ENCODE measurements at places on chromosomes 4 and X.

GRCh38 chrX:57647020-57647419 lies 33.0 kb downstream of the NLRP2B start:
- no peak for DNase-seq

GRCh38 chr4:72422416-72422815 lies 146.6 kb downstream of the ADAMTS3 start:
- DNase-seq = no peak

- no peak for DNase-seq
These were observed 89.1 kb downstream of the RAPGEF2 start for GRCh38 chr4:159191989-159192388.

DNA sequence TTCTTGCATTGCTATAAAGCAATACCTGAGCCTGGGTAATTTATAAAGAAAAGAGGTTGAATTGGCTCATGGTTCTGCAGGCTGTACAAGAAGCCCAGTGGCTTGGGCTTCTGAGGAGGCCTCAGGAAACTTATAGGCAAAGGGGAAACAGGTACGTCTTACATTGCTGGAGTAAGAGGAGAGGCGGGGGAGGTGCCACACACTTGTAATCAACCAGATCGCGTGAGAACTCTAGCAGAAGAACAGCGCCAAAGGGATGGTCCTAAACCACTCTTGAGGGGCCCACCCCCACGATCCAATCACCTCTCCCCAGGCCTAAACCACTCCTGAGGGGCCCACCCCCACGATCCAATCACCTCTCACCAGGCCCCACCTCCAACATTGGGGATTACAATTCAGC lies 50.6 kb upstream of the SHOX start:
- DNase-seq = no peak

GRCh38 chrX:51874123-51874522 lies 19.3 kb upstream of the MAGED1 start:
- no peak for DNase-seq

DNA sequence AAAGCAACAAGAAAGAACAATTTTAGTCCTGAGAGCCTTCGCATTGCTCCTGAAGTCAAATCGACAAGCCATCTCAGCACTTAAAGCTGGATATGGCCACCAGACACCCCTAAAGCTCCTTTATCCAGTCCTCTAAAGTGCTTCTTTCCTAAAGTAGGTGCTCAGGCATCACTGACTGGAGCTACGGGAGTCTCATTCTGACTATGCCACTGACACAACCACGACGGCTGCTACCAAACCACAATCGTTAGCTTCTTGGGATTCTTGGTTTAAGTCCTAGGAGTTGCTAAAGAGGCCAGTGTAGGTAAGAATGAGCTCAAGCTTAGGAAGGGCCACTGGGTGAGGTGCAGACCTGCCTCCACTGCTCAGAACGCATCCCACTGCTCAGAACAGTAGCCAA lies 1.0 kb downstream of the SLC10A6 start:
- DNase-seq = no peak

GRCh38 chr4:143402776-143403552 lies 66.3 kb downstream of the GAB1 start:
- DNase-seq = no peak

GRCh38 chr4:123353656-123354055 lies 42.9 kb upstream of the SPRY1 start:
- DNase-seq = no peak

DNA sequence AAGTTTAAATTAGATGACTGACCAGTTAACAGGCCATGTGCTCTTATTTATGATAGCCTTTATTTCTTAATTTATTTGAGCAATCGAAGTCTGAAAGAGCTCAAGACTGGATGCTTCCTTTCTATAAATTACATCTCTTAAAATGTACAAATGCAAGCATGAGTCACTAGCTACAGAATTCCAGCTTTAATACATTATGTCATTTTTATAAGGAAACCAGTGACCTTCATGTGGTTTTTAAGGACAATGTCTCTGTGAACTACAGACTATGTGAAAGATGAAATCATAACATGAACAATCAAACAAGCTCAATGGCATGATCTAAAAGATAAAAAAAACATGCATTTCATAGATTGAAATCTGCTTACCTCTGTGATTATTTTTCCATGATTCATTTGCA lies 15.4 kb downstream of the HTR2C start:
- no peak for DNase-seq

- DNase-seq = no peak
These were observed 91.5 kb upstream of the FAM47A start for GRCh38 chrX:34223574-34223973.

GRCh38 chr4:67131224-67131623 lies 414.1 kb downstream of the CENPC start:
- DNase-seq = no peak

- DNase-seq = no peak
These were observed 49.5 kb upstream of the GC start for GRCh38 chr4:71833232-71833900.

DNA sequence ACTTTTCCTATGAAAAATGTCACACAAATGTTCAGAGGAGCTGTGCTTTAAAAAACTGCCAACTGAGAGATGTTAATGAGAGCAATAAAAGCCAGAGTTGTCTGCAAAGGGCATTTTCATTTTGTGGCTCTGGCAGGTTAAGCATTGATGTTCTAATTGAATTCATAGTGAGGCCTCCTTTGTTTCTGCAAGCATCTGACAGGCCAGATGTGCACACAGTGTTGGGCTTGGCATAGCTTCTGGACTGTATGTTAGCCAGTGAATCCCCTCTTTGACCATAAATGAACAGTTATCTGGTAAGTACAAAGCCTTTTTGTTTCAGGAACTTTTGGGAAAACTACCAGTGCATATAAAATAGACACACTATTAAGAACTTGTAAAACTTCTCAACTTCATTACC lies 81.9 kb downstream of the JADE3 start:
- no peak for DNase-seq

DNA sequence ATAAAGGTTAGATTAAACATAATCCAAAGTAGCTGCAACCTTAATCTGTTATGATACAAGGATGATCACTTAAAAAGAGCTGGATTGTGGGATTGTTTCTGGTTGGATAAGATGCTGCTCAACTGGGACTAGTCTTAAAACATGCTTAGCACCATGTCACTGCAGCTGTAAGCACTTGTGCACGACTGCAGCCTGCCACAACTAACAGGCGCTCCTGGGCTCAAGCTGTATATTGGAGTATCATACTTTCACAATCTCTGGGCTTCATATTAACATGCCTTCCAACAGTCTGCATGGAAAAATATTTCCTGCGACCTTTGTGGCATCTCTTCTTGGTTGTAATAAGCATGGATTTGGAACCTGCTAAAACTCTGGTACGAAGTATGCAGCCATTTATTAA lies 493.0 kb upstream of the PITX2 start:
- DNase-seq = no peak

DNA sequence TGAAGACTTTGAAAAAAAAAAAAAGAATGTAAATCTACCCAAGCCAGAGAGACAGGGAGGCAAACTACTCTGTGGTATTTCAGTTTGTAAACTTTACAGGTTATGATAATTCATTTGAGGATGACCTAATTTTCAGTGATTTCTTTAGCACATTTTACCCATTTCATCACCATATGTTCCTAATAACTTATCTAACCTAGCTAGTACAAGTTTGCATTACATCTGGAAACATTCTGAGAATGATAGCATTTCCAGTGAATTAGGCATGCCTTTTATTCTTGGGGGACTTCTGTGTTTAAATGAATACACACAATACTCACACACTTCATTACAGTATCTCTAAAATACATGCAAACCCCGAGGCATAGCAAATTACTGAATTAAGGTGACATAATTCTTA lies 1055.5 kb downstream of the PCDH18 start:
- no peak for DNase-seq

GRCh38 chr4:60016971-60017370 lies 1183.2 kb upstream of the ADGRL3 start:
- no peak for DNase-seq

DNA sequence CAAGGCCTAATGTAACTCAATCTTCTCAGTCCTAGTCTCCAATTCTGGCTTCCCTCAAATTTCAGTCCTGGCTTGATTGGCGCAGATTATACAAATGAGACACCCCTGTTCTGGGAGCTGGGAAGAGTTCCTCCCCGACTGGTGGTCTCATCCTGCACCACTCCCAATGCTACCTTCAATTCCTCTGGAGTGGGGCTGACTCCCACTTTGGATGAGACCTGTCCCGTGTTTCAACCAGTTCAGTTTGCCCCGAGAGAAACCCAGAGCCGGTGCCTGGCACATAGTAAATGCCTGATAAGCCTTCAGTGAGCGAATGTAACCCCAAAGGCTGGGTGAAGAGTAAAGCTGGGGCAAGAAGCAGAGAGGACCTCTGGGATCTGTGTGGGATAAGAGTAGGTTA lies 4.0 kb upstream of the SYP start:
- no peak for DNase-seq

- DNase-seq = no peak
These were observed at the start of gene MXD4 for GRCh38 chr4:2261853-2262144. TSS of gene MXD4 (minus strand) at chr4:2262109. CDS start at chr4:2261980, 129 bp downstream.

DNA sequence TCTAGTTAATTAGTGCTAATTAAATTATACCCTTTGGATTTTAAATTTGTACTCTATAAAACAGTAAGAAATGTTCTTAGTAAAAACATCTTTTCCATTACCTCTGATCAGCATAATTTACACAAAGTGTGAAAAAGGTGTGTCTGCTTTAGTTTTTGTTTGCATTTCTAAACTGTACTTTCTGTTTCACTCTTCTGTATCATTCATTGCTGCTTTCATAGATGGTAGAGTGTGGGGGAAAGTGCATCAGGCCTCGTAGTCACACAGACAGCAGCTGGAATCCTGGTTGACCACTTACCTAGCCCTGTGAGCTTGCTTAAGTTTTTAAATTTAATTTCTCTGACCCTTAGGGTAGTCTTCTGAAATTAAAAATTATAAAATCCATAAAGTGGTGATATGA lies 275.4 kb upstream of the PITX2 start:
- no peak for DNase-seq

GRCh38 chrX:30887721-30888120 lies 1.3 kb downstream of the TAB3 start:
- no peak for DNase-seq

- no peak for DNase-seq
These were observed 37.0 kb upstream of the NUDT6 start for GRCh38 chr4:122959441-122959840.

DNA sequence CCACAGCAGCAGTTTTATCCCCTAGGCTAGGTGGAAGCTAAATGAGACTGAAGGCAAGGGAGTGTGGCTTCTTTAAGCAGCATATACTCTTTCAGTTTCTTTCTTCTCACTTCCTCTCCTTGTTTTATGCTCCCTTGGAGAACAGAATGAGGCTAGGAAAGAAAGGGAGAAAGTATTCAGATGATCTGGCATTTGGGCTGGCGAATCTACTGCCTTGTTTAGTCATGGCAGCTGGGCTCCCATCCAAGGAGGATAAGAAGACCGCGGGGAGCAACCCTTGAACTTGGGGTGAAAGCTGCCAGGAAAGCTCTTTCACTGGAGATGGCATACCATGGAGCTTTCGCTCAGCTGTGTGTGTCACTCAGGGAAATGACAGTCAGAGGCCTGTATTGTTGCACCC lies 72.1 kb downstream of the ARHGEF38 start:
- DNase-seq = no peak

DNA sequence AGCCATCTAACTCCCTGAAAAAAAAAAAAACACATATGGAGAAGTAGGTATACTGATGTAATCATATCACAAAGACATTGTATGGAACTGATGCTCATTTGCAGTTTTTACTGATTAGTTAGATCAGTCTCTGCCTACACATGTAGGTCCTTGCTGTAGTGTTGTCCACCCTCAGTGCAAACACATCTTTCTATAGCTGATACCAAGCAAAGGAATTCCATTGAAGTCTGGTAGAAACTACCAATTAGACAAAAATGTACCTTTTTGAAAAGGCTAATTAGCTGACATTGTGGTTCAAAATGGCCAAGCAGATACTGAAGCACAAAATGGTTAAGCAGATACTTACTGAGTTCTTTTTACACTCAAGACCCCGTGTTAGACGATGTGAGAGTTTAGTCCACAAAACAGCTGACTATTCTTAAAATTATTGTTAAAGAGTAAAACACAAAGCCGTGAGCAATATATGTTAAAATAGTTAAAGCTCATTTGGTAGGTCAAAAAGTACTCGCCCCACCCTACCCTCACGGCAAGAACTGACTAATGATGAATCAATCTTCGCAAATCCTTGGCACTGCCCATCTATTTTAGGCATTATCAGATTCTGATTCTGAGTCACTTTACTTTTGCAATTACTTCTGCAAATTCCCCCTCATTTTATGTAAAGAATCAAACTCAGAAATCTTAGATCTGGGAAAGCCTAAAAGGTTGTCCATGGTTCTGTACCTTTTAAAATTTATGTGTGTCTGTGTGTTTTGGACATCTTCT lies 40.4 kb downstream of the COL4A6 start:
- no peak for DNase-seq

- DNase-seq = no peak
These were observed 191.5 kb downstream of the SLC7A11 start for GRCh38 chr4:138050601-138051000.
